Stimulated activated CD4-positive, alpha-beta T cell treated with anti-CD3 and anti-CD28 coated beads, Interleukin-15, amount 100 ng/mL, for 1 hour (primary cell): ENCODE measurements at places on chromosomes 11 and 22.

- DNase-seq: no peak
Observed at GRCh38 chr11:130070846-130071200, 1.1 kb downstream of the APLP2 start.

DNA sequence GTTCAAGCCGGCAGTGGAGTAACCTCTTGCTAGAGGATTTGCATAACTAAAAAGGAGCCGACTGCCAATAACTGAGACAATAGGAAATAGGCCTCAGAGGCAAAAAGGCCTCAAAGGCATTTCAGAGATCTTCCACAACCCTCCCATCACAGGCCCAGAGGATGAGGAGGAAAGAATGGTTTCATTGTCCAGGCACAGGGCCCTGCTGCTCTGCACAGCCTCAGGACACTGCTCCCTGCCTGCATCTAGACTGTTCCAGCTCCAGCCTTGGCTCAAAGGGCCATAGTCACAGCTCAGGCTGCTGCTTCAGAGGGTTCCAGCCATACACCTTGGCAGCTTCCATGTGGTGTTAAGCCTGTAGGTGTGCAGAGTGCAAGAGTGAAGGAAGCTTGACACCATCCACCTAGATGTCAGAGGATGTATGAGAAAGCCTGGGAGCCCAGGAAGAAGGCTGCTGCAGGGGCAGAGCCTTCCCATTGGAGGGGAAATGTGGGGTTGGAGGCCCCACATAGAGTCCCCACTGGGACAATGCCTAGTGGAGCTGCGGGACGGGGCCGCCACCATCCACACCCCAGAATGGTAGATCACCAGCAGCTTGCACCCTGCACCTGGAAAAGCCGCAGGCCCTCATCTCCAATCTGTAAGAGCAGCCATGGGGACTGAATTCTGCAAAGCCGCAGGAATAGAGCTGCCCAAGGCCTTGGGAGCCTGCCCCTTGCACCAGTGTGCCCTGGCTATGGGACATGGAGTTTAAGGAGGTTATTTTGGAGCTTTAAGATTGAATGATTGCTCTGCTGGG, 8.2 kb upstream of the LRP5 start:
- DNase-seq: no peak

GRCh38 chr22:40631925-40632324, 4.6 kb downstream of the MRTFA start:
- no peak for DNase-seq

- DNase-seq: no peak
Observed at GRCh38 chr22:42160830-42161696, 30.5 kb upstream of the CYP2D6 start.
